ENCODE measurements at places on chromosomes 7 and 10. TPM values are rescaled to one million over a fixed set of nuclear protein-coding genes. Genes with fewer than 3 reads are reported as not detected.

DNA sequence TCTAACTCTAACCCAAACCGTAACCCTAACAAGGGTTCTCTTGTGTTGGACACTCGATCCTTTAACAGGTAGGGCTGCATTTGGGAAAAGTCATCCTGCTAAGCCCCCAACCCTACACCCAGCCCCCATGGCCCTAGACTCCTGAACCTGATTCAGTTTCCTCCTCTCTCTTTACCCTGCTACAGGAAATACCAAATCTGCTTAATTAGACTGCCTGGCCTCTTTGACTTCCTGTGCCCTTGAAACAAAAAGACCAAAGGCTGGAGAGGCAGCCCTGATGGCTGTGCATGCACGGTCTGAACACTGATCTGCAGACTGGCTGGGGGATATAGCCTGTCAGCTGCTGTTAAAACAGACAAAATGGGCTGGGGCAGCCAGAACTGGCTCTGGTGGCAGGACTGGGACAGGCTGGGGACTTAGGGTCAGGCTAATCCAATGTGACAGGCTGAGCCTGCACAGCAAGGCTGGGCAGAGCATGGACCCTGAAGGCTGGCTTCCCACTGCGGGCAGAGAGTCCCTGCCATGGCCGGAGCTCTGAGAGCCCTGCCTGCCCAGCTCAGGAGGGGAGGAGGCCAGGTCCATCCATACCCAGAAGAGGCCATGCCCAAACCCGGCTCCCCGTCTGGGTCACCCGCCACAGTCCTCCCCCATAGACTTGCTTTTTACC, 51.0 kb upstream of the MSMB start:
- DNase-seq: no peak

GRCh38 chr10:11364241-11364640, 247.2 kb downstream of the USP6NL start:
- DNase-seq: no peak

DNA sequence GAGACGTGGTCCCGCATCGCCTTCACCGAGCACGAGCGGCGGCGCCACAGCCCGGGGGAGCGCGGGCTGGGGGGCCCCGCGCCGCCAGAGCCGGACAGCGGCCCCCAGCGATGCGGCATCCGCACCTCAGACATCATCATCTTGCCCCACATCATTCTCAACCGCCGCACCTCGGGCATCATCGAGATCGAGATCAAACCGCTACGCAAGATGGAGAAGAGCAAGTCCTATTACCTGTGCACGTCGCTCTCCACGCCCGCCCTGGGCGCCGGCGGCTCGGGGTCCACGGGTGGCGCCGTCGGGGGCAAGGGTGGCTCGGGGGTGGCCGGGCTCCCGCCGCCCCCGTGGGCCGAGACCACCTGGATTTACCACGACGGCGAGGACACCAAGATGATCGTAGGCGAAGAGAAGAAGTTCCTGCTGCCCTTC, 737 bp downstream of the CNNM2 start:
- no peak for DNase-seq

- no peak for DNase-seq
Measured at GRCh38 chr10:51014680-51015389, 59.5 kb upstream of the PRKG1 start.

DNA sequence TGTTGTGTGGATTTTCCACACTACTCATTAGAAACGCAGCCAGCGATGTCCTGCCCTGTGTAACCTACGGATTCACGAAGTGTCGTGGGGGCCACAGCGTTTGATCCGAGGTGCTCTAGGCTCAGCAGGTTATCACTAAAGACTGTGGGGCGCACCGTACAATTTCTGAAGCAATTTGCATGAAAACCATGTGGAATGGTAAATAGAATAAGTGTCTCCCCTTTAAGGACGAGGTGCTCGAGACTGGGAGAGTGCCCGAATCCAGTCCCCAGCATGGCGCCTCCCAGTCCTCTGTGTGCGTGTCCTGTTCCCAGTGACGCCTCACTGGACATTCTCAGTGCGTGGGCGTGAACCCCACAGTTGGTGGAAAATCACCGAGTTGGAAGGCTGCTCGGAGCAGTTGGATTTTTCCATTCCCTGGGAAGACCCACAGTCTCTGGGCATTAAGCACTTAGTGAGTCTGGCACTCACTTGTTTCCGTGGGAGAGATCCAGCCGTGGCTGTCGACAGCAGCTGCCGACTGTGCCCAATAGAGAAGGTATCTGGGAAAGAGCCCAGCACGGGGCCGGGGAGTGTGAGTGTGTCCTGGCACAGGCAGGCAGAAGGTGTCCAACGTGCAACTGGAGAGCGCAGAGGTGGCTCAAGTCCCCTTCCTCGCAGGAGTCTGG, 37.0 kb downstream of the PFKP start:
- DNase-seq: no peak

- DNase-seq: no peak
Measured at GRCh38 chr7:142767451-142767850, 3.3 kb upstream of the PRSS2 start.

DNA sequence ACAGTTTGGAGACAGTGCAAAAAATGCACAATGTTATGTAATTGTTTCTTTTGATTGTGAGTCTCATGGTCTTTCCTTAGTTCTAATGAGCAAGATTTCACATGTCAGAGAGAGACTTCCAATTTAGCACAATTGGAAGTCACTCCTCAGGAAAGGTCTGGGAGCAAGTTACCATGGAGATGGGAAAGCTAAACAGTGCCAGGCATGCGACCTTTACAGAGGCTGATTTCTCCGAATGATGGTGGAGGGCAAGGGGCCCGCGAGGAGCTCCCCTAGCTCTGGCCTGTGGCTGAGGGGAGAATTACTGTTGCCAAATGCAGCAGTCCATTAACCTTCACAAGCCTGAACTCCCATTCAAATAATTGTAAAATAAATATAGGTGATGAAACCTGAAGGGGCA, 59.3 kb downstream of the CDCA7L start:
- DNase-seq: no peak

GRCh38 chr7:40700653-40701421, 566.0 kb downstream of the SUGCT start:
- DNase-seq: peak; percentile 38

GRCh38 chr10:103856797-103857170, 1.4 kb upstream of the SH3PXD2A start:
- DNase-seq: no peak

DNA sequence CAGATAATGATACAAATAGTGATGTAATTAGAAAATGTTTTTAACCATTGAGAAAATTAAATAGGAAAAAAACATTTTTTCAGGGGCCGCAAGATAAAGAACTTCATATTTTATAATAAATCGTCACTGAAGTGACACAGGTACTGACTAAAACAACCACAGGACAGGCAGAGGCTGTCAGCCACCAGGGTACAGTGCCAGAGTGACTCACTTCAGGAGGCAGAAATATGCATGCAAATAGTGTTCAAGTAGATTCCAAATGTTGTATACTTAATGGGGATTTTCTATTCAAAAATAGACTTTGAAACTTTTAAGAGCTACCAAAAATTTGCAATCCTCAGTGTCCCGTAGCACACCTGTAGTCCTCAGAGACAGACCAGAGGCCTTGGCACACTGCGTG, 68.6 kb downstream of the FRMPD2 start:
- no peak for DNase-seq

DNA sequence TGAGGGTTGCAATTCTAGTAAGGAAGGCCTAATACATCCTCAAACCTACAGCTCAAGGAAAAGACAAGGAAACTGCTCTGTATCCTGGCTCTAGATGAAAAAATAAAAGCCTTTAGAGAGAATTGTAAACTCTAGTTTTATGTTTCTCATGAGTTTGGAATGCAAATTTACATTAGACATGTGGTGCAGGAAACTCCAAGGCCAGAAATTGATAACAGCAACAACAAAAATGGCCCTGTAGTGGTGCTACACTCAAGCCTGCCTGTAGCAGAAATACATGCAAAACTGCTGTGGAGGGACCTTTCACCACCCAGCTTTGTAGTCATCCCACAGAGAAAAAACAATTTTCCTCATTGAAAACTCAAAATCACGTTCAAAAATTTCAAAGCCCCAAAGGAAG, 546.7 kb upstream of the LRRN3 start:
- no peak for DNase-seq

DNA sequence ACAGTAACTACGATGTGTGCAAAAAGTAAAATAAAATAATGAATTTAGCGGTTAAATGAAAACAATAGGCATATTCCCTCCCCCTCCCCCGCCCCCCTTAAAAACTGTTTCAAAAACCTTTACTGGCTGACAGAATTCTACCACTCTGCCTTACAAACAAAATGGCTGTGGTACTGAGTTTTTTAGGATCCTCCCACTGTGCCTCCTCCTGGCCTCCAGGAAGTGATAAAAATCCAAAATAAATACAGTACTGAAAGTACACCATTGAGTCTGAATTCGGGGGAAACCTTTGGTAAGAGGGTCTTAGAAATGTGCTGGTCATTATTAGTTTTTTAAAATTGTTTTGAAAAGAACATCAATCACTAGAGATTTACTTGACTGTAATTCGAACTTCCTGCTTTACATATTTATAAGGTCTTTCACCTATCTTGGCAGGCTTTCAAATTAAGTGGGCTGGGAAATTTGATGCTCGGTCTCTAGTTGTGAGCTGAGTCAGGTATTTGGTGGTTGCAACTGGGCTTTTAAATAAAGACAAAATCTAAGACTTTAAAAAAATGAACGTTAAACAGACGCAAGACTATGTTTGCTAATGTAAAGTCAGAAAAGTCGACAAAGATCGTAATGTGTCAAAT, 32.5 kb upstream of the EPC1 start:
- DNase-seq: no peak

GRCh38 chr10:99660662-99661376, 1.5 kb downstream of the ENTPD7 start:
- no peak for DNase-seq

DNA sequence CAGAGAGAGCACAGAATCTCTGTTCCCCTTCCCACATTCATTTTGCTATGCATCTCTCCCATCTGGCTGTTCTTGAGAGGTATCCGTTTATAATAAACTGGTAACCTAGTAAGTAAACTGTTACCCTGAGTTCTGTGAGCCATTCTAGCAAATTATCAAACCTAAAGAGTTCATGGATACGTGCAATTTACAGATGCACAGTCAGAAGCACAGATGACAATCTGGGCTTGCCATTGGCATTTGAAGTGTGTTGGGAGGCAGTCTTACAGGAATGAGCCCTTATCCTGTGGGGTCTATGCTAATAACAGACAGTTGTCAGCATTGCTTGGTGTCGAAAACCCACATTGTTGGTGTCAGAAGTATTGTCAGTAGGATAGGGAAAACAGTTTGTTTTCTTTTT, 151.8 kb downstream of the CFTR start:
- no peak for DNase-seq

DNA sequence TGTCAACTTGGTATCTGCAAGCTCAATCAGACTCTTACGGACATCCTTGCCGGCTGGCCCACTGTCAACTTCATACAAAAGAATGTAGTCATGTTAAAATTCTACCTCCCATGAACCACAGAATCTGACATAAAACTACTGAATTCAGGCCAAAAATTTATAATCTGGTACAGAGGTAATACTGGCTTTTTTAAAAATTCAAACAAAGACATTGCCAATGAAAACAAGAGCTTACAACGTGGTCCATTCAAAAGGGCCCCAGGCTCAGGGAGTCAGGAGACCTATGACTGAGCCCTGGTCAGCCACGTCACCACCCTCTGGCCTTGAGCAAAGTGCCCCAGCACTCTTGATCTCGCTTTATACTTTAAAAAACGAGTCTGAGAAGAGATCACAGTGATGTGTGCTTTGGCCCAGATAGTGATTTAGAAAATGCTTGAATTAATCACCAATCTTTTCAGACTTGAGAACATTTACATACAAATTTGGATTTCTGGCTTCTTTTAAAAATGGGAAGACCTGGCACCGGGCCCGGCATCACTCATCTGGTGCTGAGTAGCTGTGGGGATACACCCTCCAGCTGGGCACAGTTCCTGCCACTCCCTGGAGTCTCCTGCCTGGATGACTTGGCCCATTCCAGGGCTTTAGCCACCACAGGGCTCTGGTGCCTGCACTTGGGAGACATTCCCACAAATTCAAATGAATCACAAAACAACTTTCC, 94.1 kb downstream of the PIP4K2A start:
- DNase-seq: peak; percentile 71

- DNase-seq: no peak
Measured at GRCh38 chr7:133234961-133235875, 17.7 kb upstream of the EXOC4 start.

GRCh38 chr10:97321032-97321803, 2.1 kb downstream of the FRAT1 start:
- no peak for DNase-seq

DNA sequence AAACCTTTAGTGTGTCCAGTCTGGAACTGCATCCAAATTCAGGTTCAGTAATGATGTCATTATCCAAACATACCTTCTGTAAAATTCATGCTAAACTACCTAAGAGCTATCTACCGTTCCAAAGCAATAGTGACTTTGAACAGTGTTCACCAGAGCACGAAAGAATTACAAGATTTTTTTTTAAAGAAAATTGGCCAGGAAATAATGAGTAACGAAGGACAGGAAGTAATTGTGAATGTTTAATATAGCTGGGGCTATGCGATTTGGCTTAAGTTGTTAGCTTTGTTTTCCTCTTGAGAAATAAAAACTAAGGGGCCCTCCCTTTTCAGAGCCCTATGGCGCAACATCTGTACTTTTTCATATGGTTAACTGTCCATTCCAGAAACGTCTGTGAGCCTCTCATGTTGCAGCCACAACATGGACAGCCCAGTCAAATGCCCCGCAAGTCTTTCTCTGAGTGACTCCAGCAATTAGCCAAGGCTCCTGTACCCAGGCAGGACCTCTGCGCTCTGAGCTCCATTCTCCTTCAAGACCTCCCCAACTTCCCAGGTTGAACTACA, 694 bp upstream of the FAS start:
- DNase-seq: no peak

DNA sequence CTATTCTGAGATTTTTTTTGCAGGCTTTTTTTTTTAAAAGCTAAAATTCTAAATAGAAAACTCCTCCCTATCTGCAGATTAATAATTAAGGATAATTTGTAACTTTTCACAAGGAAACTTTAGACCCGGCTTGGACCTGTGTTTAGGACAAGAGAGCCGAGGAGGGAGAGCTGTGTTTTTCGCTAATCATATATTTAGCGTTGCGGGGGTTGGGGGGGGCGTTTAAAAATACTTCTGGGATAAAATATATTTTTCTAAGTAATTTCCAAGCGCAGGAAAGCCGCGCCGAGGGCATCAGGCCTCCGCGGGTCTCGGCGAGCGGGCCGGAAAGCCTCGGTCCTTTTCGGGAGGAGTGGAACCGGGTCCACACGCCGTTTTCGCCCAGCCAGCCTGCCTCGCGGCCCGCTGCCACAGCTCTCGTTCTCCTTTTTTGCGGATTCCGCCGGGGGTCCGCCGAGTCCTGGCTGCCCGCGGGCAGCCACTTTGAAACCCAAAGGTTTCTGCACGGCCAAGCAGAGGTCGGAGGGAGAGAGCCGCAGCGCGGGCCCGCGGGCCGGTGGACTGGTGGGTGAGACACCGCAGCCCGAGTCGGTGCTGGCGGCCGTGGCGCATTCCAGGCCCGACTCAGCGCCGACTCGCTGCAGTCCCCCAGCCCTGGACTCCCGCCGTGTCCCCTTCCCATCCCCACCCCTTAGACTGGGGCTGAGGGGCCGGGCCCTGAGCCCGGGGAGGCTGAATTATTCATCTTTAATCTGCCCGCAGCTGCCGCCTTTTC, 2.3 kb downstream of the PAX2 start:
- no peak for DNase-seq

- DNase-seq: no peak
Measured at GRCh38 chr10:67662415-67662814, 33.6 kb downstream of the CTNNA3 start.

The HOXA4 gene
- total RNA-seq: 0.80 TPM

The GTF2IRD1 gene
- total RNA-seq: 18.7 TPM

The CAV1 gene
- total RNA-seq: 117 TPM

The C10orf62 gene
- 0.32 TPM for total RNA-seq

The PRKCQ gene
- total RNA-seq: 0.64 TPM

The ARL3 gene
- total RNA-seq: 5.9 TPM

The LOXL4 gene
- 26.1 TPM for total RNA-seq

The FOXI2 gene
- 0.16 TPM for total RNA-seq

The PTPN20 gene
- total RNA-seq: 5.6 TPM

Data from breast epithelium (tissue), 4 donors.